Inflammatory macrophage (primary cell): ENCODE measurements at places on chromosomes 3 and 15.

DNA sequence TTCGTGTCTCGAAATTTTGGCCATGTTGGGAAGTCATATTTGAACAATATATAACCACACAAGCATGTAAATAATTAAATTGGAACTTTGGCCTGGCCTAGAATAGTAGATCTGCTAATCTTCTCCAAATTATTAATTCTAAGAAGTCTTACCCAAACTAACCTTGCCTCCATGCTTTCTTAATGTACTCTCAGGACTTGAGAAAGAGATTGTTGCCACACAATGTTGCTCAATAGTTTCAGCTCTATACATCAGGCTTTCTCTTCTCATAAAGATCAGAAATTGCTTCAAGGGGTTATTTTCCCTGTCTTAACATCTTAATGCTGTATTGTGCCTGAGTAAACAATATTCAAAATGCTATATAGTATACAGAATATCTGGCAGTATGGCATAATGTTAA is 202.7 kb upstream of the LRIG1 start:
- peak; percentile 49 for DNase-seq

DNA sequence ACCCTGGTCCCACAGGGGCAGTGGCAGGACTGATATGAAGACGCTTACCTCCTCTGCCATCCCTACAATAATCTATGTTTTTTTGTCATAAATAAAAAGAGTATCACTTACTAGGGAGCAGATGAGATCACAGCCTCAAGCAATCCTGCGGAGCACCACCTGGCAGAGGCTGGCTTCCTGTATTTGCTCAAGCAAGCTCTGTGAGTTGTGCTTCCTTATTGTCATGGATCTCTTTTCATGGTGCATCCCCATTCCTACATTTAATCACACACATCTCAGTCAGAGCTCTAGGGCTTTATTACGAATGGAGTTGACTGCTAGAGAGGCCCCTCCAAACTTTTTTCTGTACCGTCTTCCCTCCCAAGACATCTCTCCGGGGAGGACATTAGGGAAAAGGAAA is 186.0 kb downstream of the UBE2E2 start:
- no peak for DNase-seq

DNA sequence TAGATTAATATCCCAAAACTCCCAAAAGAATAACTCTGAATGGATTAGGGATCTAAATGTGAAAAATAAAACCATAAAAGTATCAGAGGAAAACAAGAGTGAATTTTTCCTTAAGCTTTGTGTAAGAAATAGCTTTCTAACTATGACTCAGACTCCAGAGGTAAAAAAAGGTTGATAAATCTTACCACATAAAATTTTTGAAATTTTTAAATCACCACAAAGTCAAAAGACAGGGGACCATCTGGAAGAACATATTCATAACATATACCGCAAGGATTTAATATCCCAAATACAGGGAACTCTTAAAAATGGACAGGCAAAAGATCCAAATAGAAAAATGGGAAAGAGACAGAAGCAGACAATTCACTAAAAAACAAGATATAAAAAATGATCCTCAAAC is 145.0 kb downstream of the ARNT2 start:
- no peak for DNase-seq

DNA sequence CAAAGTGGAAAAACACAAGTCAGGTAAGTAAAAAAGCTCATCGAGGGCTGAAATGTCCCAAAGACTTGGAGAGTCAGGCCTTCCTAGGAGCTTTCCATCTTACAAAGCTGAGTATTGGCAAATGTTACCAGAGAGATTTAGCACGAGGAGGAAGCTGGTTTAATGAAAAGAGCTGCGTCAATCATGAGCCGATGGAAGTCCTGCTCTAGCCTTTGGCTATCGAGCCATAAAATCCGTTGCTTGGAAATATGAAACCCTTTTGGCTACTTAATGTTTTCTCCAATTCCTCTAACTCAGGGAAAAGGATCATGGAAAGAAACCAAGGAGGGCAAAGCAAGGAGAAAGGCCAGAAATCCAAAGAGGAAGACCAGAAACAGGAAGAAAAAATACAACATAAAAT is 1074.6 kb downstream of the FHIT start:
- no peak for DNase-seq

- DNase-seq, result no peak
These were observed 2.8 kb downstream of the RPUSD3 start for GRCh38 chr3:9841015-9841414.

DNA sequence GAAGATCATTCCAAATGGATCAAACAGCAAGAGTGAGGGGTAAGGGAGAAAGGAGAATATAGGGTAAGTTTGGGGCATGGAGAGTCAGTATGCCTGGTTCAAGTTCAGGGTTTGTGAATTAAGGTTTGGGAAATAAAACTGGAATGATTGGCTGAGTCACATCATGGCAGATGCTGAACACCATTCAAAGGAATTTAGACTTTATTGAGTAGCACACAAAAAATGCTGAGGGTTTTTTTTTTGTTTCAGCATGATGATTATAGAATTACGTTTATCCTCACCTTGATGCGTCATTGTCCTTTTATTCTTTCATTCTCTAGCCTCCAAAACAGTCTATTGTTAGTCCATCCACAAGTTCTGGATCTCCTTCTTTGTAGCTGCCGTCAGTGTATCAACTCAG is 220.0 kb upstream of the UMPS start:
- DNase-seq, result no peak

DNA sequence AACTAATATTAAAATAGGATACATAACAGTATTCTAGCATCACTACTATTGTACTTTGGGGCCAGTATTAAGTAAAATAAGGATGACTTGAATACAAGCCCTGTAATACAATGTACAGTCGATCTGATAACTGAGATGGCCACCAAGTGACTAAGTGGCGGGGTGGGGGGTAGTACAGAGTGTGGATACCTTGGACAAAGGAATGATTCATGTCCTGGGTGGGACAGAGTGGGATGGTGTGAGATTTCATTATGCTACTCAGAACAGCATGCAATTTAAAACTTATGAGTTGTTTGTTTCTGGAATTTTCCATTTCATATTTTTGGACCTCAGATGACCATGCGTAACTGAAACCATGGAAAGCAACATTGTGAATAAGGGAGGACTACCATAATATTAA is 46.0 kb downstream of the SLC7A14 start:
- DNase-seq, result no peak

DNA sequence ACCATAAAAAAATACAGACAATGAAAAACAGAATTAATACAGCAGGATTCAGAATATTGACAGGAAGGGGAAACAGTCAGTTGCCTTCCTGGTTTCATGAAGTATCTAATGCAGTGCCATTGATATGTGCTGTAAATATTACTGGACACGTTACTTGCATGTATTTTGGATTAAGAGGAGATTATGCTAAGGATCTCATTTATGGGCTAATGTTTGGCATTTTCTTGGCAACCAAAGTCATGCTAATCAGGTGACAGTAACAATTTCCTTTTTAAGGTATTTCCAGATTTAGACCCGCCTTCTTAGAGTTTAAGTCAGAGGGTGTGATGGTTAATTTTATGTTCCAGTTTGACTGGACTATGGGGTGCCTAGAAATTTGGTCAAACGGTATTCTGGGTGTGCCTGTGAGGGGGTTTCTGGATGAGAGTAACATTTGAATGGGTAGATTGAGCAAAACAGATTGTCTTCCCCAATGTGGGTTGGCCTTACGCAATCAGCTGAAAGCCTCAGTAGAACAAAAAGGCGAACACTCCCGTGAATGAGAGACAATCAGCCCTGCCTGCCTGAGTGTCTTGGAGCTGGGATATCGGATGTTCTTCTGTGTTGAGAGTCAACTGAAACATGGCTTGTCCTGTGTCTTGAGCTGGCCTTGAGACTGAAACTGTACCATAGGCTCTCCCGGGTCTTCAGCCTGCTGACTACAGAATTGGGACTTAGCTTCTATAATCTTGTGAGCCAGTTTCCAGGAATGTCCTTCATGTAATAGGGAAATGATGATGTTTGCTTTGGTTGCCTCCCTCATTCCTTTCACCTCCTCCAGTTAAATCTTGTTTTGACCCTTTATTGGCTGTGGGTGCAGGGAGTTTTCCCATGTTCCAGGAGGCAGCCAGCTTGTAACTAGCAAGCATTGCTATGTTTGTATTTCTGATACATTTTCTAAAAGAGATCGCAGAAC is 10.5 kb downstream of the SQOR start:
- peak; percentile 78 for DNase-seq

GRCh38 chr3:52361011-52361410 is 44.9 kb downstream of the DNAH1 start:
- DNase-seq, result no peak

GRCh38 chr3:127247292-127247691 is 40.6 kb downstream of the PRR20G start:
- no peak for DNase-seq

DNA sequence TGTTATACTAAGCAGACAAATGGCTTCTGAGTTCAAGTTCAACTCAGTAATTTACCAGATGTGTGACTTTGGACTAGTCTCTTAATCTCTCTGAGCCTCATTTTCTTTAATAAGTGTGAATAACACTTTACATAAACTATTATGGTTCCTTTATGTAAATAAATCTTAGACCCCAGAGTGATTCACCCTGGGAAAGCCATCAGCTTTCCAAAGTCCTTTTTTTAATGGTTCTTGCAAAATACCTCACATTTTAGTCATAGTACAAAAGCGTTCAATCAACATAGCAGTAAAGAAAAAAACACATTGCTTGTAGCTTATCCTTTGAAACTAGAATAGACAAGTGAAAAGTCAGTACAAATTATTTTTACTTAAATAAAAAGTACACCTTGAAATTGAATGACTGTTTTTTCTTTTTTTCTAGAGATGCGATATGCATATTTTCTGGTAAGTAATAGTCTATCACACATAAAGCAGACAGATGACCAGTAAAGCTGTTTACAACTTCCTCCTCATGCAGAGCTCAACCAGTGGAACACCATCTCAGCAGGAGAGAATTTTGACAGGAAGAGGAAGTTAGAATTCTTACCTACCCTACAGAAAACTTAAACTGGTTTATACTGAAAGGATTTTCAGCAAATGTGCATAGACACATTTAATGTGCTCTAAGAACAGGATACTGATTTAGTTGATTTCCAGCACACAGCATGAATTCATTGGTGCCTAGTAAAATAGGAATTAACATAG is 123.0 kb upstream of the AGBL1 start:
- DNase-seq, result no peak

DNA sequence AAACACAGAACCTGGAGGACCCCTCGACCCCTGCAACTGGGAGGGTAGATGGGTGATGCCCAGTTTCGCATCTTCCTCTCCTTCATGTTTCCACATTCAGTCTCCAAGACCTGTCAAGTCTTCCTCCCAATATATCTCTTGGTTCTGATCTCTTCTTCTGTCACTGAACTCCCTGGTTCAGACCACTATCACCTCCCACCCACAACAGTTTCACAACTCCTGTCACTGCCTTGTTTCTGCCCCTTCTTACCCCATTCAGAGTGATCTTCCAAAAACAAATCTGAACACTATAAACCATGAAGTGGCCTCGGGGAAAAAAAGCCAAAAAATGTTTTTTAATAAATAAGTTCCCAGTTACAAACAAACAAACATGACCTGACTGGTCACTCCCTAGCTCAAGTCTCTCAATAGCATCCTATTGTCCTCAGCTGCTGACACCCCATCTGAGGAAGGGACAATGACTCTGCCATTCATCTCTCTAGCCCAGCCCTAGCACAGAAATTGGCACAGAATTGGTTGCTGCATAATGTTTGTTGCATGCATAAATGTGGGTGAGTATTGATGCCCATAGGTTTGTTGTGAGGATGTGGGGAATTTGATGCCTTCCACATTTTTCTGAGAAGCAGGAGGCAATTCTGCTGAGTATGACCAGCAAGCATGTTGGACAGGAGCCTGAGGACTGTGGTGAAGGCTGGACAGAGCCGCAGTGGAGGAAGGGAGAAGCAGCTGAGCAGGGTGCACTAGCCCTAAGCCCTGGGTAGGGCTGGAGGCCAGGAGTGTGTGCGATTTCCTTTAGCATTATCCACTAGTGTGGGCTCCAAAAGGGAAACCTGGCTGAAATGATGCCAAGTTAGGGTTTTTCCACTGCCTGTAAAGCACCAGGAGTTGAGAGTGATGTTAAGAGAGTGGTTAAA is 12.2 kb upstream of the XYLB start:
- no peak for DNase-seq

DNA sequence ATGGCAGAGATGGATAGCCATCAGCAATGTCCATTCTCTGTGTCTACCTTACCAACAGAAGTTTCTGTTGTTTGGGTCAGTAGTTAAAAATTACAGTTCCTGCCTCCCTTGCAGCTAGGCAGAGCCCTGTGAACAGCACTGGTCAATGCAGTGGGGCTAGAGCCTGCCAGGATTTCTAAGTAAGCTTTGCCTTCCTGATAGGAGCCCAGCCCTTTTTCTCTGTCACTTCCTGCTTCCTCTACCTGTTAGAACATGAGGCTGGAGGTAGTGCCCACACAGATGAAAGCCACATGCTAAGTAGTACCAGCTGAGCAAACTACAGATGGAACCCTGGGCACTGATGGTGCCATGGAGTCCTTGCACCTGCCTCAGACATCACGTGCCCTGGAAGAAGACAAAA is 45.0 kb downstream of the MGLL start:
- no peak for DNase-seq

- no peak for DNase-seq
These were observed 45.5 kb downstream of the TFG start for GRCh38 chr3:100754563-100755334.

- DNase-seq, result no peak
These were observed 109.5 kb downstream of the RPLP1 start for GRCh38 chr15:69562116-69562515.

DNA sequence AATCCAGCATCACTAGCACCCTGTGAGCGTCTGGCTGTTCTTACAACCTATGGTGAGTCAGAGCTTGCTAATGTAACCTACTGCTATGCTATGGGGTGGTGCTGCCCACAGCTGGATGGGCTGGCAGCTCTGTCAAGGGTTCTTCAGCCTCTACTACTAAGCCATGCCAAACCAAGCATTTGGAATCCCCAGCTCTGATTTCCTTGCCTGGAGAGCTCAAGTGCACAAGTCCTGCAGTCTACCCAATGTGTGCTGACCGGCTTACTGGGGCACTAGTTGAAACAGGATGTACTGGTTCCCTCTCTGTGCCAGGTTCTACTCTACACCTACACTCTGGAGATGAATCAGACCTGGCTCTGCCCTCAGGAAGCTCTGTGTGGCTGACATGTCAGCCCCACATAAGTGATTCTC is 4.2 kb downstream of the TEX264 start:
- no peak for DNase-seq

GRCh38 chr3:72903004-72903403 is 15.2 kb downstream of the GXYLT2 start:
- DNase-seq, result no peak
